NCI-H2107 (cell line): ENCODE measurements at places on chromosomes 3 and 15.

- no peak for DNase-seq
Observed at GRCh38 chr3:63966007-63966406, 53.8 kb upstream of the SCAANT1 start.

DNA sequence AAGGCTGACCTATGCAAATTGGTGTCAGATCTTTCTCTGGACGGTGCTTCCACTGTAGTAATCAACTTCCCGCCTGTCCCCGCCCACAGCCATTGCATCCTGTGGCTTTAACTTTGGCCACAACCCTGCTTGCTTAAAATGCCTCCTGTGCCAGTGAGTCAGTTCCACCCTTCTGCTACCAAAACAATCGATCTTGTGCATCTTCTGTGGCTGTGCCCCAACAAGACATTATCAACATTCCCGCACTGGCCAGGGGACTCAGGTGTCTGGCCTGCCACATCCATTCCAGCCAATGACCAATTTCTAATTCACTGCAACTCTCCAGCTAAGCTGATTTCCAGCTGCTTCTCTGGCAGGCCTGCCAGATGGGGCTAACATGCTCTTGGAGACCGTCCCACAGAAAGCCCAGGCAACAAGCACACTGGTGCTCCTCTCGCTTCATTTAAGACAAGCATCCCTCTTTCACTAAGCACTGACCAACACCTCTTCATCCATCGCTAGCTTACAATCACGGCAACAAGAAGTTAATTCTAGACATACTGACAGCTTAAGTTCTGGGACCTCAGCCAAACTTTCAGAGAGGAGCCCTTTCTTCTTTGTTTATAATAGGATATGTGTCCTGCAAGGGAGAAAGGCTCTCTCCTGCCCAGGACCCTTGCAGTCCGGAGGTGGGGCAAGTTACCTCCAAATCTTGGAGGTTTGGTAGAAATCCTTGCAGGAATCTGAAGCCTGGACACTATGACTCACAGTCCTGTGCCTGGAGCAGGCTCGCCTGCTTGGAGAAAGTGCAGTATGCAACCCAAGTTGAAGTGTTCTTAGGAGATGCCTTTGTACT is 6.7 kb downstream of the CA12 start:
- no peak for DNase-seq

- no peak for DNase-seq
Observed at GRCh38 chr15:95442107-95442719, 888.3 kb upstream of the NR2F2 start.

GRCh38 chr3:177673112-177673914 is 476.0 kb upstream of the TBL1XR1 start:
- no peak for DNase-seq

- DNase-seq, result peak; percentile 3
Observed at GRCh38 chr3:148861277-148861869, 3.7 kb upstream of the CPA3 start.

GRCh38 chr3:14434126-14434497 is 31.7 kb downstream of the SLC6A6 start:
- no peak for DNase-seq

GRCh38 chr15:42584031-42584765 is 8.8 kb downstream of the STARD9 start:
- DNase-seq, result no peak

GRCh38 chr3:46921871-46922271 is 44.4 kb downstream of the PTH1R start:
- DNase-seq, result no peak

DNA sequence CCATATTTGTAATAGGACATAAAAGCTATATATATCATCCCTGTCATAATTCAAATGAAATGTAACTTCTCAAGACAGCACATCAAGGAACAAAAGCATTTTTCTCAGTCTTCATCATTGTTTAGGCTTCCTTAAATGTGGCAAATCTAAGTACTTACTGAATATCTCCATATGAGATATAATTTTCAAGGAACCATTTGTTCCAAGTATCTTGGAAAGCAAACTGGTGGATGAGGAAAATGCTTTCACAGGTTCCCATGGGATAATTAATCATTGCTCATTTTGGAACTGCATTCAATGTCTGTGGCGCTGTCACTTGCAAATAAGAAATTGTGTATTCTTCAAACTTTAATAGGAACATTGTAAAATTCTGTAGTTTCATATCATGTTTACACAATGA is 52.6 kb upstream of the ZNF385D start:
- no peak for DNase-seq

- no peak for DNase-seq
Observed at GRCh38 chr3:148642214-148642613, 55.5 kb upstream of the AGTR1 start.

DNA sequence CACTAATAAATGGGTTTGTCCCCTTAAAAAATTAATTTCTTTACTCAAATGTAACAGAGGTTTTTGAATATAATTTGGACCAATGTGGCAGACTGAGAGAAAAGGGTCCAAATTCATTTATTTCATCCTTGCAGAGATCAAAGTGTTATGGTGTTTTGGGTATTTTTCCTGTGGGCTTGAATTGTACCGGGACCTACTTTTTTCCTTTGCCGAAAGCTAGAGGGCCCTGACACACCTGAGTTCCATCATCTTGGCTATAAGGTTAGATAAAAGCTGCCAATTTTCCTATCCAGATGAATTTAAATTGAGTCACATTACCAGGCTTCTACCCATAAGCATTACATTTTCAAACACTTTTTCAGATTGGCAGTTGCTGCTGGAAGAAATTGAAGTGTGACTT is 908 bp downstream of the CCNB2 start:
- DNase-seq, result no peak

GRCh38 chr3:7779331-7779730 is 722.3 kb upstream of the LMCD1 start:
- DNase-seq, result no peak

- DNase-seq, result no peak
Observed at GRCh38 chr3:150330872-150331271, 77.2 kb upstream of the TSC22D2 start.

GRCh38 chr15:47586653-47587224 is 130.6 kb upstream of the SEMA6D start:
- peak; percentile 37 for DNase-seq

GRCh38 chr3:104523136-104523535 is 843.6 kb upstream of the ALCAM start:
- no peak for DNase-seq

DNA sequence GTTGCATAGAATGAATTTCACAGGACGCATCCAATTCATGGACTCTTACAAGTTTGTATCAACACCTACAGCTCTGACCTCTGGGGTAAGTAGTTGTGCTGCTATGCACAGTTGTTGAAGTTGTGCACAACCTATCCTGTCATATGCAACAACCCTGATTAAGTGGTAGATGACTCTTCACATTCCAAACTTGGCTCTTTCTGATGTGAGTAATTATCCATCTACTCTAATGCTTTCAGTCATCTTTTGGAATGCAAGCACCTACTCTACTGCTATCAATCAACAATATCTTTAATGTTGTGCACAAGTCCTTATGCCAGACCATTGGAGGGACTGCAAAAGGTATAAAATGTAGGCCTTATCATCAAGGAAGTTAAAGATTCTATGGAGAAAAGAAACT is 921.4 kb downstream of the MCTP2 start:
- no peak for DNase-seq

- DNase-seq, result no peak
Observed at GRCh38 chr3:138452436-138452835, 18.0 kb downstream of the ESYT3 start.

DNA sequence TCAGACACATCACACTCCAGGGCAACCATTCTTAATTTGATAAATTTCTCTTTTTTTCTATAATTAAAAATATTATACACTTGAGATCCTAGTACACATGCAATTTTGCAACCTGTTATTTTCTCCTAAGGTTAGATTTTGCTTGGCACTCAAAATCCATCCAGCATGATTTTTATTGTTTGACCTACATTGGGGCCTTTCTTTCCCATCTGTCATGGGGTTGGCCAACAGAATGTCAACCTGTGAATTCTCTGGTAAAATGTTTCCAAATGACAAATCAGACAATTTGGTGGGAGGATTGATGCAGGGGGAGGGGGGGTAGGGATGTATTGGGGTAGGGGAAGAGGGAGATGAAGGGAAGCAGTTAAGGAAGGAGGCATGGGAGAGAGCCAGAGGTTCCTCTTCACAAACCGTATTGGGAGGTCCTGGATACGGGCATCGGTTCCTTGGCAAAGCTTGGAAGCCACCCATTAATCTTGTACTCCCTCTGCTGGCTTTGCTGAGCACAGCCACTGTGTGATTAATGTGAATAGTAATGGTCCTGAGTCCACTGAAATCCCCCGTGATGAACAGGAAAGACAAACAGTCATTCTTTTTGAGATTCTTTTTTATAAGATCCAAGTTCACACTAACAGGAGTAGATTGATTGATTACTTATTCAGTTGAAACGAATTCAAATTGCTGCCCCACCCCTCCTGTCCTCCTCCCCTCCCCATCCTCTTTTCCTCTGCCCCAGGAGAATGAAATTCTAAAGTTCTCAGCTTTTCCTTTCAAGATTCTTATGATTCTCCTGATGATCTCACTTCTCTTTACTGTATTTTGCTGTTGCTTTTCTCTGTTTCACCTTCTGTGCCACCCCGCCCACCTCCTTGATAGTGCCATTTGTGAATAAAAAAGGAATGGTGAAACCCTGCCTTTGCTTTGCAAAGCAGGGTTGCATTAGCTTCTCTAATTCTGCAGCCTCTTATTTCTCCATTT is 82.2 kb upstream of the SLC25A26 start:
- DNase-seq, result no peak

DNA sequence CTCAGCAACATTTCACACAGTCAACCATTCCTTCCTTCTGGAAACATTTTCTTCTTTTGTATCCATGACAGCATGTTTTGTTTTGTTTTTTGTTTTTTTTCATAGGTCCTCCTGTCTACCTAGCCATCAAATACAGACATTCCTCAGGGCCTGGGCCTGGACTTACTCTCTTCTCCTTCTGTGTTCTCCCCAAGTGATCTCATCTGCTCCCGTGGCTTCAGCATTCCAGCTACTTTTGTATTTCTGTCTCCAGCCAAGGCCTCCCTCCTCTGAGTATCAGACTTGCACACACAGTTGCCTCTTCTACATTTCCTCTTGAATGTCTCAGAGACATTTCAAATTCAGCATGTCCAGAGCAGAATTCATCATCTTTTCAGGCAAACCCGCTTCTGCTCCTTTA is 82.4 kb downstream of the HCN4 start:
- no peak for DNase-seq

GRCh38 chr3:125067225-125067624 is 11.4 kb upstream of the HEG1 start:
- no peak for DNase-seq

- DNase-seq, result no peak
Observed at GRCh38 chr3:153848702-153849101, 272.5 kb upstream of the ARHGEF26 start.

DNA sequence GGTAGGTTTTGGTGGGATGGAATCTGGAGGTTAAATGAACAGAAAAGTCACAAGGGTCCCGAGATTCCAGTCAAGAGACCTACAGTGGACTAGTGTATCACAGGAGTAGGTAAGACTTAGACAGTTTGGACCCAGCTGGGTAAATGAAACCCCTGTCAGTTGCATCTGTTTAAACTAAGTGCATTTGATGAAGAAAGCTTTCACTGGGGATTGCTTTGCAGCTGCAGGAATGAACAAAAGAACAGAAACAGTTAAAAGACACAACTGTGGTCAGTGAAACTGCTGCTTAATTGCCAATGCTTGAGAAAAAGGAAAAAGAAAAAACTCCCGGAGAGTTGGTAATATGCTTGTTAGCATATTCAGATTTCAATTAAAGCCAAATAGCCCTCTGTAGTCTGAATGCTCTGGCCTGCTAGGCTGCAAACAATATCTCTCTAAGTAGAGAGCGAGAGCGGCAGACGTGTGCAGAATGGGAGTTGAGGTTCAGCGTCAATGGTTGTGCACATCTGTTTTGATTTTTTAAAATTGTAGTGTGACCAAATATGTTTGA is 37.1 kb downstream of the OXNAD1 start:
- no peak for DNase-seq

GRCh38 chr15:72584006-72584405 is 70.5 kb upstream of the GOLGA6B start:
- DNase-seq, result no peak

GRCh38 chr15:97875513-97876280 is 84.8 kb upstream of the ARRDC4 start:
- DNase-seq, result no peak

GRCh38 chr3:178505832-178506231 is 30.4 kb upstream of the KCNMB2 start:
- DNase-seq, result no peak

- DNase-seq, result no peak
Observed at GRCh38 chr15:72197041-72197459, 537 bp downstream of the GRAMD2A start.

DNA sequence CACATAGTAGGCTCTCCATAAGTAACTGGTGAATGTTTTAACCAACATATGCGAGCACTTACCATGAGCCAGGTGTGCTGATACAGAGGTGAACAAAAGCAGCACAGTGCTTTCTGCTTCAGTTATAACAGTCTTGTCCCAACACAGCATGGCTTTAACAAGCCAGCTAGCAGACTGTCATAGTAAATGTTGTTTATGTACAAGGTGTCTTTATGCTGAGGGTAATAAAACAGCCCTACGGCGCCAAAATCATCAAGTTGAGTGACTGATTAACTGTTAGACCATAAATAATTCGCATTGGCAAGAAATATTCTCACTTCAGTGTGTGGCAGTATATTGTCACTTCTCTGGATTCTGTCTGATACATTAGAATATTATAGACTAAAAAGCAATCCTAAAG is 646.0 kb upstream of the CFAP20DC start:
- DNase-seq, result no peak

DNA sequence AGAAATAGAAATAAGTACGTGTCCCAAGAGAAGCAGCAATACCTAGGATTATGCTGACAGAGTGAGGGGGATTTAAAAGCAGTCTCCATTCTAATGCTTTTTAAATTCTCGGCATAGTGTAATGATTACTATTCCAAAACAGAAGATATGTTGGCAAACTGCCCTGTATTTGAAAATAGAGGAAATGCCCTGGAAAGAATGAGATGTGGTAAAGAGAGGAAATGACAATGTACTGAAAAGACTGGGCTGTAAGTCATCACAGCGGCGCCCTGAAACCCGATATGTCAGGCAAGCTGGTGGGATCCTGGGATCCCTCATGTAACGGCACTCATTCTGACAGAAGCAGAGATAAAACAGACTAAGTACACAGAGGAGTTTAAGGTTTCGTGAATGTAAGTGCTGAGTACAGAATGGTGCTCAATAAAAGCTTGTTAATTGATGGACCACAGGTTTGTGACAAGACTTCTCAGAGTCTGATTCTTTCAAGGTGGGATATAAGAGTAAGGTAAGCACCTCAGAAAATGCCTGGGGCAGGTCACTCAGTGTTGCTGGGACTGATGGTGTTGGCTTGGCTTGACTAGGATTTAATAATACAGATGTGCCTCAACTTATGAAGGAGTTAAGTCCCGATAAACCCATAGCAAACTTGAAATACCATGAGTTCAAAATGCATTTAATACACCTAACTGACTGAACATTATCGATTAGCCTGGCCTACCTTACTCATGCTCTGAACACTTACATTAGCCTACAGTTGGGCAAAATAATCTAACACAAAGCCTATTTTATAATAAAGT is 91.4 kb downstream of the NFKBIZ start:
- no peak for DNase-seq

GRCh38 chr15:67571648-67572415 is 29.3 kb downstream of the MAP2K5 start:
- DNase-seq, result no peak
